ENCODE measurements at places on chromosomes 4 and X.

DNA sequence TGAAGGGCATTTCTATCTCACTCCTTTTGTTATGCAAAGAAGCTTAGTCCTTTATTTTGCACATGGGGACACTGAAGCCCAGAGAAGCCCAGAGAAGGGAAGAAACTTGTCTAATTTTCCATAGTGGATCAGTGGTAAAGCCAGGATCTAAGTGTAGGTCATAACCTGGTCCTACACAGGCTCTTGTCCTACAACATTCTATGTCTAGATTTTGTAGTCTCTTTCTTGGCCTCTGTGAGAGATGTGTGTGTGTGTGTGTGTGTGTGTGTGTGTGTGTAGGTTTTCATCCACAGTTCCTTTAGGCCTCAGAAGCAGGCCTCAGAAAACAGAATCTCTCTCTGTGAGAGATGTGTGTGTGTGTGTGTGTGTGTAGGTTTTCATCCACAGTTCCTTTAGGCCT lies 38.3 kb downstream of the VSIG4 start:
- peaks cover 59% of the 10 kb centered on the region for H3K4me1 ChIP-seq
- H3K4me3 ChIP-seq = no peak overlapping the region
- H3K27me3 ChIP-seq = no peaks in the 10 kb centered on the region
- peaks cover 14% of the 10 kb centered on the region for H3K36me3 ChIP-seq
- no peak overlapping the region for H3K27ac ChIP-seq

DNA sequence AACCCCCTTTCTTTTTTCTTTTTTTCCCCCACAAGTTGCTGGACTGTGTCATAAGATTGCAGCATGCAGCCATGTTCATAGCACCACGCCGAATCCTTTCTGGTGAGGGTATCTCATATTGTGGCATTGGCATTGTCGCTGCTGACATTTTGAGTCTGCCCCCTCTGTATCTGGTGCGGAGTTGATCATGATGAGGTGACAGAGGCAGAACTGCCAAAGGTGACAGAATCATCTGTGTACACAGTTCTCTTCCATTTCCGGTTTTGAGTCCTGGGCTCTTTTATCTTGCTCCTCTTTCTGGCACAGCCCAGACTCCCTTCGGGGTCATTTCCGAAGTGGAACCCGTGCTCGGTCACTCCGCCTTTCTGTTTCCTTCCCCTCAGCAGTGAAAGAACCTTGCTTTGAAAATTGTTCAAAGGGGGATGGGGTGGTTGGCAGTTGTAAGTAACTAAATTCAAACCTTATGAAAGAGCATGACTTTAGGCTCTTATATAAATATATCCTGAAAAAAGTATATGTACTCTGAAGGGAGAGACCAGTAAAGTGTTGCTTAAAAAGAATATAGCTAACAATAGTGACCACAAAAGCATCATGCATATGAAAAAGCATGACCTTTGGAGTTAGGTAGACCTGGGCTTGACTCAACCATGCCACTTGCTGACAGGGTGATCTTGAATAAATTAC lies 55.0 kb upstream of the BMP2K start:
- H3K4me1 ChIP-seq = peaks cover 22% of the 10 kb centered on the region
- no peaks in the 10 kb centered on the region for H3K36me3 ChIP-seq
- peak; percentile 69 for DNase-seq
- peak overlapping the region; percentile 63 for H3K4me3 ChIP-seq
- H3K27me3 ChIP-seq = no peaks in the 10 kb centered on the region

DNA sequence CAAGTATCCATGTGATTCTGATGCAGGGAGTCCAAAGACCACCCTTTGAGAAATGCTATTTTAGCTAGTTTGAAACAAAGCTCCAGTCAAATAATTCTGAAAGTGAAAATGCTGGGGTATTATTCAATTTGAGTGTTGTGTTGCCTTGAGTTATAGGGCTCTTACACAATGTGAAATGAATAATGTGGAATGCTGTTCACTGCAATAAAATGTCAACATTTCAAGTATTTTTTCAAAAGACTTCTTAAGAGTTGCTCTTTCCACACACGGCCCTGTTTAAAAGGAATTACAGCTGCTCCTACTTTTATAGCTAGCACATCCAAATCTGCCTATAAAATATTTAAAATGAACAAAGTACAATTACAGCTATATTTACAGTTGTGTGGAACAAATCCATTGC lies 27.5 kb upstream of the PLS3 start:
- H3K27me3 ChIP-seq = peaks cover 2% of the 10 kb centered on the region
- no peak for DNase-seq
- H3K36me3 ChIP-seq = no peaks in the 10 kb centered on the region
- no peak overlapping the region for H3K4me3 ChIP-seq

DNA sequence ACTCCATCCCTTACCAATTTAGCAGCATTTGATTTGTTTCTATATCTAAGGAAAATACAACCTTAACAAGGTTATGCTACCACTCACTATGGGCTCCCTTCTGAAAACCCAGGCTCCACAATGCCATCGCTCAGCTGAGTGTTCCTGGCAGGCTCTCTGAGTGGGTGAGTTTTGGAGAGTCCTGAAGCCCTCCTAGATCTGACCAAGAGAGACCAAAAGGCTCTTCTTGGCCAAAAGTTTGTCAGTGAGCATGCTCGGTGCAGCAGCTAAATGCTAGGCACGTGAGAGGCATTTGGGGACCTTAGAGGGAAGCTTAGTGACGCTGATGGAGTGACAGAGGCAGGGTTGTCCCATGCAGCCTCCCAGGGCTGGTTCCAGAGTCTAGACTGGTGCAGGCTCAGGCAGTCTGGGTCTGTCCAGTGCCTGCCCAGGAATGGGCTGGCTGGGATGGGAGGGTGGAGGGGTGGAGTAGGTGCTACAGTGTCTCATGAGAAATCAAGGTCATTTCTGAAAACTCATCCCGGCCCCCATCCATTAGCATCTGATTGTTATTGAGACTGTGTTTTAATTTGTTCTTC lies 346.8 kb downstream of the NR3C2 start:
- H3K36me3 ChIP-seq = peaks cover 5% of the 10 kb centered on the region
- no peaks in the 10 kb centered on the region for H3K27me3 ChIP-seq

- H3K36me3 ChIP-seq = no peaks in the 10 kb centered on the region
- H3K4me1 ChIP-seq = no peaks in the 10 kb centered on the region
- no peak overlapping the region for H3K4me3 ChIP-seq
- H3K27ac ChIP-seq = no peak overlapping the region
- H3K27me3 ChIP-seq = peaks cover 2% of the 10 kb centered on the region
Measured at GRCh38 chr4:163269166-163269565, 63.2 kb downstream of the NPY1R start.

DNA sequence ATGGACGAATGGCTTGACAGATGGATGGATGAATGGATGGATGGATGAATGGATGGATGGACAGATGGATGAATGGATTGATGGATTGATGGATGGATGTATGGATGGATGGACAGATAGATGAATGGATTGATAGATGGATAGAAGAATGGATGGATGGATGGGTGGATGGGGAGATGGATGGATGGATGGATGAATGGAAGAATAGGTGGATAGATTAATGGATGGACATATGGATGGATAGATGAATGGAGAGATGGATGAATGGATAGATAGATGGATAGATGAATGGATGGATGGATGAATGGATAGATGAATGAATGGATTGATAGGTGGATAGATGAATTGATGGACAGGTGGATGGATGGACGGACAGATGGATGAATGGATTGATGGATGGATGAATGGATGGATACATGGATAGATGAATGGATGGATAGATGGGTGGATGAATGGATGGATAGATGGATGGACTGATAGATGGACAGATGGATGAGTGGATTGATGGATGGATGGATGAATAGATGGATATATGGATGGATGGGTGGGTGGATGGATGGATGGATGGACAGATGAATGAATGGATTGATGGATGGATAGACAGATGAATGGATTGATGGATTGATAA lies 33.9 kb downstream of the PSAPL1 start:
- peaks cover 13% of the 10 kb centered on the region for H3K27me3 ChIP-seq
- no peaks in the 10 kb centered on the region for H3K4me1 ChIP-seq
- no peak overlapping the region for H3K27ac ChIP-seq
- H3K36me3 ChIP-seq = no peaks in the 10 kb centered on the region
- no peak overlapping the region for H3K4me3 ChIP-seq

- peaks cover 40% of the 10 kb centered on the region for H3K36me3 ChIP-seq
- H3K4me3 ChIP-seq = no peak overlapping the region
- no peak overlapping the region for H3K27ac ChIP-seq
- DNase-seq = no peak
- H3K4me1 ChIP-seq = no peaks in the 10 kb centered on the region
- no peaks in the 10 kb centered on the region for H3K27me3 ChIP-seq
Measured at GRCh38 chr4:118703118-118703517, 17.9 kb downstream of the METTL14 start.

- H3K27me3 ChIP-seq = no peaks in the 10 kb centered on the region
- H3K4me3 ChIP-seq = no peak overlapping the region
- H3K36me3 ChIP-seq = peaks cover 30% of the 10 kb centered on the region
- H3K27ac ChIP-seq = no peak overlapping the region
- DNase-seq = no peak
- peaks cover 34% of the 10 kb centered on the region for H3K4me1 ChIP-seq
Measured at GRCh38 chr4:98444371-98444770, 183.2 kb downstream of the RAP1GDS1 start.

- no peak overlapping the region for H3K4me3 ChIP-seq
- no peaks in the 10 kb centered on the region for H3K36me3 ChIP-seq
Measured at GRCh38 chr4:168503652-168504362, 7.0 kb downstream of the PALLD start.

GRCh38 chrX:40155589-40156469 lies 58.1 kb upstream of the BCOR start:
- no peaks in the 10 kb centered on the region for H3K27me3 ChIP-seq
- H3K36me3 ChIP-seq = no peaks in the 10 kb centered on the region
- H3K27ac ChIP-seq = no peak overlapping the region
- no peak for DNase-seq
- H3K4me3 ChIP-seq = peak overlapping the region; percentile 76

- peaks cover 17% of the 10 kb centered on the region for H3K36me3 ChIP-seq
- no peak for DNase-seq
- no peaks in the 10 kb centered on the region for H3K27me3 ChIP-seq
- no peak overlapping the region for H3K27ac ChIP-seq
- no peak overlapping the region for H3K4me3 ChIP-seq
- H3K4me1 ChIP-seq = no peaks in the 10 kb centered on the region
Measured at GRCh38 chr4:75786938-75787337, 62.6 kb downstream of the USO1 start.

- no peak overlapping the region for H3K27ac ChIP-seq
- H3K36me3 ChIP-seq = no peaks in the 10 kb centered on the region
- no peak overlapping the region for H3K4me3 ChIP-seq
- H3K4me1 ChIP-seq = peaks cover 5% of the 10 kb centered on the region
- H3K27me3 ChIP-seq = peaks cover 10% of the 10 kb centered on the region
Measured at GRCh38 chr4:89538886-89539285, 231.3 kb upstream of the GPRIN3 start.

GRCh38 chr4:173492315-173492714 lies 37.7 kb downstream of the HAND2 start:
- no peak overlapping the region for H3K4me3 ChIP-seq
- H3K36me3 ChIP-seq = no peaks in the 10 kb centered on the region
- DNase-seq = no peak
- H3K27me3 ChIP-seq = peaks cover 17% of the 10 kb centered on the region
- no peak overlapping the region for H3K27ac ChIP-seq

GRCh38 chr4:138751309-138751708 lies 264.3 kb upstream of the NOCT start:
- DNase-seq = no peak
- no peaks in the 10 kb centered on the region for H3K36me3 ChIP-seq
- H3K4me1 ChIP-seq = no peaks in the 10 kb centered on the region
- H3K4me3 ChIP-seq = no peak overlapping the region
- no peak overlapping the region for H3K27ac ChIP-seq
- no peaks in the 10 kb centered on the region for H3K27me3 ChIP-seq

DNA sequence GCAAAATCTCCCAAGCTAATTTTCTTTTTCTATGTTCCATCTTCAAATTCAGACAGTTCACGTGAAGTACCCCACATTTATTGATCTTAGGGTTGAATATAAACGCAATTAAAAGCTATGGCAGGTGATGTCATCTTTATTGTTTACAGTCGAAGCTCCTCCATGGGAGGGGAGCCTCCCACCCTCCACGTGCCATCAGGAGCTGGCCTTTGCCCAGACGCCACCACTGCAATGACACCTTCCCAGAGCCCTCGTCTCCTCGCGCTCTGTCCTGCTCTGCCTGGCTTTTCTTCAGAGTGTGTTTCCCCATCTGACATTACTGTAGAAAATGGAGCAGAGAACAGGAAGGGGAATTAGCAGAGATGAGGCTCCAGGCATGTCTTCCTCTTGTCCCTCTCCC lies 18.8 kb upstream of the CYP4V2 start:
- no peak overlapping the region for H3K4me3 ChIP-seq
- no peaks in the 10 kb centered on the region for H3K36me3 ChIP-seq
- no peak overlapping the region for H3K27ac ChIP-seq
- DNase-seq = no peak
- H3K4me1 ChIP-seq = no peaks in the 10 kb centered on the region

DNA sequence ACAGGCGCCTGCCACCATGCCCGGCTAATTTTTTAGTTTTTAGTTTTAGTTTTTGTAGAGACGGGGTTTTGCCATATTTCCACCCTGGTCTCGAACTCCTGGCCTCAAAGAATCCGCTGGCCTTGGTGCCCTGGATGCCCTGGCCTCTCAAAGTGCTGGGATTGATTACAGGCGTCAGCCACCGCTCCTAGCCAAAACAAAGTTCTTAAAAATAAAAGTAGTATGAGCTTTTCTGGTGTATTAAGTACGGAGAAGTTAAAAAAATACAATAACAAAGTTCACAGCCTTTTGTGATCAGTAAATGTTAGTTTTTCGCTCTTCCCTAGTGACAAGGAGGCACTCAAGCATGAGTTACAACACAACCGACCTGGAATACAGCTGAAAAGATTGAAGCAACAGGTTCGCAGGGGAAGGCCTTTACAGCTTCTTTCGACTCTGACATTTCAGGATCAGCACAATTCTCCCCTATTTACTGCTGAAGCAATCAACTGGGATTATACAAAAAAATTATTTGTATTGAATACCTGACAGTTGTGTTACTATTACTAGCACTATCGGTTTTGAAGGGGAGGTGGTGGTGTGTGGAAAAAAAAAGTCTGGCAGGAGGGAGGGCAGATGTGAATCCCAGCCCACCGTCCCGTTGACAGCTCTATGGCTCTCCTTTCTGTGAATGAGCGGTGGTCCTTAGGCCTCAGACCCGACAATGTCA lies 893 bp upstream of the METAP1 start:
- peaks cover 17% of the 10 kb centered on the region for H3K36me3 ChIP-seq
- DNase-seq = no peak
- peaks cover 30% of the 10 kb centered on the region for H3K4me1 ChIP-seq
- peak overlapping the region; percentile 97 for H3K27ac ChIP-seq
